GM13977 (cell line): ENCODE measurements at places on chromosomes 6 and 20.

GRCh38 chr20:50467718-50468356 is 42.3 kb upstream of the PTPN1 start:
- no peak for DNase-seq

DNA sequence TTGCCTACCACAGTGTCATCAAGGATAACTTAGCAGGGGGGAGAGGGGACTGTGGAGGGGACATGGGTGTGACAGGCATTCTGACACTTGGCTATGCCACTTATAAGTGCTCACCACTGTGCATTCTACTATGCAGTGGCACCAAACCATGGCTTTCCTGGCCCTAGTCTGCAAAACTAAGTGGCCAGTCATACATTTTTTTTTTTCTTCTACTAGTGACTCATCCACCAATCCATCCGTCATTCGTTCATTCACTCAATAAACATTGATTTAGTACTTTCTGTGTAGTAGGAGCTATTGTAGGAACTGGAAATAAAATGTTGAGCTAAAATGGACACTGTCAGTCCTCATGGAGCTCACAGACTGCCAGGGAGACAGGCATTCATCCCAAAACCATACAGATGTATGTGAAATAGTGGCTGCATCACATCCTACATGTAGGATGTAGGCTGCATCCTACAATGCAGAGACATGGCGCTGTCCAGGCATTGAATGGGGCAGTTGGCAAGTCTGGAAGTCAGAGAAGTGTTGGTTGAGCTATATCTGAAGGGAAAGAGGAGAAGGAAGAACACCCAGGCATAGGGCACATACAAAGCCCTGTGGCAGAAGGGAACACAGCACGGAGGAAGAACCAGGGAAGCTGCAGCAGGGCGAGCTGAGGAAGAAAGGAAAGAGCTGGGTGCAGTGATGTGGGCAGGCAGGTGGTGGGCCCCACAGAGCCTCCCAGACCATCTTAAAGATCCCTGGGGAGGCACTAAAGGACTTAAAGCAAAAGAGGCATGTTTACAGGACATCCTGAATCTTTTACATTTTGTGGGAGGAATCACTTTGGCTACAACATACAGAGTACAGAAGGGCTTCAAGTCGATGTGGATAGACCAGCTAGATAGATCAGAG is 224.4 kb downstream of the UST start:
- no peak for DNase-seq

GRCh38 chr6:121237859-121238258 is 96.4 kb downstream of the TBC1D32 start:
- no peak for DNase-seq

GRCh38 chr6:12577124-12577850 is 139.3 kb upstream of the PHACTR1 start:
- DNase-seq, result no peak

DNA sequence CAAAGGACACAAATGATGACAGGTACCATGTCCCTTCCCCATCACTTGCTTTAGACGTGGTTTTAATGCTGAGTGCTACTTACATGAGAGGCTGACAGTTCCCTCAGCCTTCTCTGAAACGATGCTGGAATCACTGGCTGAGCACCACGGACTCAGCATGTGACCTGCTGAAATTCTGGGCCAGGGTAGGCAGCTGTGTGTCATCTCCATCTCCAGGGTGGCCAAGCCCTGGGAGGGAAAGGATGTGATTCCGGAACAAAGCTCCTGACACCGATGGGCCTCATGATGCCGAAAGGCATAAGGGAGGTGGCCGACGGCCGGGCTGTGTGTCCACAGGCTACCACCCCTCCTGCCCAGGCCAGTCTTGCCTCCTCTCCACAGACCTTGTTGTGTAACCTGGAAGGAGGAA is 184.3 kb upstream of the CST7 start:
- DNase-seq, result no peak

- no peak for DNase-seq
Measured at GRCh38 chr6:167649476-167649875, 177.2 kb upstream of the AFDN start.

DNA sequence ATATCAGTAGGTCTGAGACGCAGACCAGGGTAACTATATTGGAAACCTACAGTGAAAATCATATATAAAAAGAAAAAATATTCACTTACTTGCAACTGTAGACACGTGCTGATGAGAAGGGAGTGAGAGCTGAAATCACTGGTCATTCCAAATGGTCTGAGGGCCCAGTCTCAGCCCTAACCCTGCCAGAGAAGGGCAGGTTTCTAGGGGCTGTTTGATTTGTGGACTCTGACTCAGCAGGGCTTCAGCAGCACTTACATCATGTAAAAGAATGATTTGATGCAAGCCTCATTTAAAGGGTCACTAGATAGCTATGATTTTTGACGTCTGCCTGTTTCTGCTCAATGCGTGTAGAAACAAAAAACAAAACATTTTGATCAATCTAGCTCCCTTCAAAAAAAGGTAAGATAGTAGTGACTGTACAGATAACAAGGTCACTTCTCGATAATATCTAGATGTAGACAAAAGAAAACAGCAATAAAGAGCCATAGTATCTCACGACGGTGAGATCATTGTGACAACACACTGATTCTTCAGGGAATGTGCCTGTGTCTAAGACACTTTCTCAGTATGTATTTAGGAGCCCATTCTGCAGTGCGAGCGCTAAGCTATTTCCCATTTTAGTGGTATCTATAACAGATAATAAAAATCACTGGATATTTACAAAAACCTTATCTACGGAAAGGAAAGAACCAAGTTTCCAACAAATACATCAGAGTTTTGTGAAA is 307.2 kb downstream of the HIVEP2 start:
- no peak for DNase-seq

- no peak for DNase-seq
Measured at GRCh38 chr6:114092943-114093342, 122.0 kb upstream of the HDAC2 start.

GRCh38 chr6:12944001-12944400 is 227.4 kb downstream of the PHACTR1 start:
- no peak for DNase-seq

DNA sequence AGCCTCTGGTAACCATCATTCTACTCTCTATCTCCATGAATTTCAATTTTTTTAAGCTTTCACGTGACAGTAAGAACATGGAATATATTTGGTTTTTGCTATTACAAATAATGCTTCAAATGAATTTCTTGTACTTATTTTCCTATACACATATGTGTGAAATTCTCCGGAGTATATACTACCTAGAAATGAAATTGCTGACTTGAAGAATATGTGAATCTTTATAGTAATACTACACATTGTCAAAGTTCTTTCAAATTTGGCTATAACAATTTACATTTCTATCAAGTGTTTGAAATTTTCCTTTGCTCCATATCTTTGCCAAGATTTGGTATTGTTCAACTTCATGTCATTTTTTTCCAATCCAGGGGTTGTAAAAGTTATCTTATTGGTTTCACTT is 11.6 kb upstream of the VGLL2 start:
- no peak for DNase-seq

GRCh38 chr20:61731363-61732181 is 334.1 kb downstream of the TAF4 start:
- DNase-seq, result no peak

DNA sequence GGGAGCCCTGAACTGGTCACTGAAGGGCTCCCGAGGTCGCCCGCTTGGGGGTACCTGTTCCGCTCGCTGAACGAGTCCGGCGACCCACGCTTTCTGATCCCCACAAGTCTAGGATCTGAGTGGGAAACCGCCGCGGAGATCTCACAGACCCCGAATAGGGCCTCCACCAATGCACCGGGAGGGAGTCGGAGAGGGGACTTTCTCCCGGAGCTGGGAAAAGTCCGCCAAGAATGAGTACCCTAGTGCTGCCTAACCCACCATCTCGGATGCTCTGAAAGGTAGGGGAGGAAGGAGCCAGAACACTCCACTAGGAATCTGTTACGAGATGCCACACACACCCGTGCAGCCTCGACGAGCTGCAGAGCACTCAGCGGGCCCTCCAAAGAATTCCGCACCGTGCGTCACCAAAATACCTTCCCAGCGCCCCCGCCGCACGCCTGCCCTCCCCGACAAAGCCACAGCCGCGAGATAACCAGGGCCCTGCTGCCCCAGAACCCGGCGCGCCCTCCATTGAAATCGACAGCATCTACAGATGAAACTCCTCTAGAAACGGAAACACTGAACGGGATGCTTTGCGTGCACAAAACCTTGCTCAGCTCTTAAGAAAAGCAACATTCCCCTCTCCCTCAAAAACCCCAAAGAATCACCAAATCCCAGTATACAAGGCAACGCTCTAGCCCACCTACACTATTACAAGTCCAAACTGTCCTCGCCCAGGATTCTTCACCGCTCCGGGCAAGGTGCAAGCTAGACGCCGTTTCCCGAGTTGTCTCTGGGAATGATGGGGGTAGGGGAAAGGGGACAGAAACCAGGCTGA is 686 bp downstream of the COL12A1 start:
- peak; percentile 30 for DNase-seq
